ENCODE measurements at places on chromosomes 4 and X. TPM values are rescaled to one million over a fixed set of nuclear protein-coding genes. Genes with fewer than 3 reads are reported as not detected.

Gene SORCS2
- 0.05 TPM for total RNA-seq

GRCh38 chr4:21507439-21507838, 441.1 kb downstream of the KCNIP4 start:
- no peak for DNase-seq

DNA sequence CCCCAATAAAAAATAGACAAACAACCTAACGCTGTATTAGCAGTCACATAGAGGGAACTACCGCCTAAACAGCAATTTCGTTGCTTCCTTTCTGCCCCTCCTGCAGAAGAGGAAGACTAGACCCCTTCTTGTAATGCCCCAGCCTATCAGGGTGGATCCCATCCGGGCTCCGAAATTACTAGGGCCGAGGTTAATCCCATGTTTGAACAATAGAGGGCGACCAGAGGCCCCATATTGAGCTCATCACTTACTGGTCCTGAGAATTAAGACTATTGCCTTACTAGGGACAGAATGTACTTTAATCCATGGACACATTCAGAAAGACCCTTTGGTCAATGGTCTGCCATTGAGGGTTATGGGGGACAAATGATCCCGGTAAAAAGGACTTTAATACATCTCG, 11.8 kb upstream of the ZNF630 start:
- DNase-seq: peak; percentile 19

DNA sequence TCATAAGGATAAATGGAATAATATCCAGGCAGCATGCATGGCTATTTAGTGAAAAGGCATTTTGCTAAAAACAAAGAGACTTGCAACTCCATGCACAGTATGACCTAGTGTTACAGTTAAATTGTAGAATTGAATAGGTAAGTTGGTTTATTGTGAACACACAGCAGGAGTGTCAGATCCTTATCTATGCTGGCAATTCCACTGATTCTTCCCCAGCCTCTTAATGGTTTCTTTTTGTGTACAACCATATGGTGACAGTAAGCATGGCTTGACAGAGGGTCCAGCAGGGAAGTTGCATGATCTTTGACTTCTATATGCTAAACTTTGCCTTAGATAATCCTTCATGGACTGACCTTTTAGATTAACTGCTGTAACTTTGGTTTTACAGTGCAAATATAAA, 936.6 kb upstream of the EPHA5 start:
- DNase-seq: no peak

DNA sequence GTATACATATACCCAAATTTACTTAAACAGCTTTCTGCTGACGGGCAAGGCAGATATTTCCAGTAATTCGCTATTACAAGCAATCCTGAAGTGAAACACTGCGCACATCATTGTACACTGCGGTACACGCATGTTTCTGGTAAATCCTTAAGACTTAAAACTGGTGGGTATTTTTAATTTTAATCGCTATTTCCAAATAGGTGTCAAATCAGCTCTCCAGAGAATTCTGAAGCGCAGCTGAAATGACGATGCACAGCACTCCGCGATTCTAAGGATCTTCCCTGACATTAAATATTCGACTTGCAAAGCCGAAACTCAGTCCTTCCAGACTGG, 361 bp downstream of the TMEM128 start:
- DNase-seq: no peak

- no peak for DNase-seq
Measured at GRCh38 chrX:39766855-39767254, 330.9 kb downstream of the BCOR start.

DNA sequence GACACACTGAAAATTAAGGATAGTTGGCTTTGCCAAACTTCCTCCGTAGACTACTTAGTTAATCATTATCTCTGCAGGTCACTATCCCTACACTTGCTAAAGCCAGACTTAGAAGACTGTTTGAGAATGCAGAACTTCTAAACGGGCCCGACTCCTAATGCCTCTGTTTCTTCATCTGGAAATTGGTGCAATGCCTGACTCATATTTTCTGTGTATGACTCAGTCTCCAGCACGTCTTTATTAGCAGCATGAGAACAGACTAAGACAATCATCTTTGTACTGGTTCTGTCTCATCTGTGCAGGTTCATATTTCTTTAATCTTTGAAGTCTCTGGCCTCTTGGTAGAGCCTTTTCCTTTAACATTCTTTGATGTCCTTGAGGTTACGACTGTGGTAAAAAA, 411.9 kb upstream of the ACTRT1 start:
- DNase-seq: no peak

Data from activated T-helper 2 cell treated with anti-CD3 and anti-CD28 coated beads, Interferon-gamma antibody, Interleukin-2, Interleukin-4, amounts not matched to agents 10 μg/mL and 5 μg/mL and 100 μg/mL, durations not matched to agents 14 hours and 24 hours and 36 hours (primary cell).